Neural progenitor cell (in vitro differentiated cells): ENCODE measurements at places on chromosomes 1 and 21. TPM values are rescaled to one million over a fixed set of nuclear protein-coding genes. Genes with fewer than 3 reads are reported as not detected.
A peak's percentile ranks its signal among the peaks of the same experiment; 100 is the strongest.

- no peaks in the 10 kb centered on the region for H3K27me3 ChIP-seq
- no peaks in the 10 kb centered on the region for H3K4me1 ChIP-seq
- DNase-seq = no peak
- no peak overlapping the region for H3K4me3 ChIP-seq
These were observed 621.5 kb upstream of the ADGRL2 start for GRCh38 chr1:81179242-81179641.

DNA sequence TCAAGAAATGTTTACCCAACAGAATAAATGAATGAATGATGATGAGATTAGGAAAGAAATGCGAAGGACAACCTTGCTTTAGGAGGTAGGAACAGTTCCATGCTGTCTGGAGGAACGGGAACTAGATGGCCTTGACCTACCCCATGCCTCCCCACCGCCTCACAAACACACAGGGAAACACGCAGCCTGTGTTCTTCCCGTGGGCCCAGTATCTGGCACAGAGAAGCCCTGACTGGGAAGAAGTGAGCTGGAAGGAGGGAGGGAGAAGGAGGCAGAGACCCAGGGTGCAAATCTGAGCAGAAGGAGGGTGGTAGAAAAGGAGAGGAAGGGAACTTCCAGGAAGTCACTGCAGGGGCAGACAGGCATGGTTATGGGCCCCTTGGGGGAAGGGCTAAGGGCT lies 3.5 kb upstream of the ADORA1 start:
- no peaks in the 10 kb centered on the region for H3K36me3 ChIP-seq
- no peak overlapping the region for H3K4me3 ChIP-seq
- no peak overlapping the region for H3K27ac ChIP-seq
- peaks cover 20% of the 10 kb centered on the region for H3K4me1 ChIP-seq
- peaks cover 30% of the 10 kb centered on the region for H3K27me3 ChIP-seq

DNA sequence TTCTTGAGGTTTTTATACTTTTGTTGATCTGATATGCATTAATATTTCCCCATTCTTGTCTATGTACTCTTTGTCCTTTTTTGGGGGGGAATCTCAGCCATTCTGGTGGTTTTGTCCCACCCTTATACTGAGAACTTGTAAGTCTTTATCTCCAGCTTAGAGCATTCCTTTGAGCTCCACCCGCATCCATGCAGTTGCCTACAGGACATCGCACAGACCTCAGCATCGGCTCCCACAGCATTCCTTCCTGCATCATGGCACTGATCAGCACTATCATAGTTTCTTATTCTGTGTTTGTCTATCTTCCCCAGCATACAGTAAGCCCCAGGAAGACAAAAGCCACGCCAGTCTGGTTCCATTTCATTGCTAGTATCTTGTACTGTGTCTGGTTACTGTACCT lies 33.0 kb downstream of the HHAT start:
- no peaks in the 10 kb centered on the region for H3K36me3 ChIP-seq
- H3K27ac ChIP-seq = no peak overlapping the region
- DNase-seq = no peak
- no peak overlapping the region for H3K4me3 ChIP-seq
- peaks cover 27% of the 10 kb centered on the region for H3K4me1 ChIP-seq

DNA sequence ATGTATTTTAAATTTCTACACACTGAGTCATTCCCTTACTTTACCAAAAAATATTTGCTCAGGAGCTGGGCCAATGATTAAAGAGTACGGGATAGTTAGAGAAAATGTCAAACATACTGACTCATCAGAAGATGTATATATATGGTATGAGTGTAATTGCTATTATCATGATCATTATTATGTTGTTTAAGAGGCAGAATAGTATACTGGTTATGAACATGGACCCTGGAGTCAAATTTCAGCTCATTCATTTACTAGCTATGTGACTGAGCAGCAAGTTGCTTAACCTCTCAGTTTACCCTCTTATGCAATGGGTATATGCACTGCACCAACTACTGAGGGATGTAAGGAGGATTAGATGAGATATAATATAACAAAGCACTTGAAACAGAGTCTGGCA lies 41.2 kb upstream of the USH2A start:
- H3K27ac ChIP-seq = no peak overlapping the region
- no peaks in the 10 kb centered on the region for H3K36me3 ChIP-seq
- H3K4me1 ChIP-seq = no peaks in the 10 kb centered on the region
- no peaks in the 10 kb centered on the region for H3K27me3 ChIP-seq
- H3K4me3 ChIP-seq = no peak overlapping the region
- no peak for DNase-seq

DNA sequence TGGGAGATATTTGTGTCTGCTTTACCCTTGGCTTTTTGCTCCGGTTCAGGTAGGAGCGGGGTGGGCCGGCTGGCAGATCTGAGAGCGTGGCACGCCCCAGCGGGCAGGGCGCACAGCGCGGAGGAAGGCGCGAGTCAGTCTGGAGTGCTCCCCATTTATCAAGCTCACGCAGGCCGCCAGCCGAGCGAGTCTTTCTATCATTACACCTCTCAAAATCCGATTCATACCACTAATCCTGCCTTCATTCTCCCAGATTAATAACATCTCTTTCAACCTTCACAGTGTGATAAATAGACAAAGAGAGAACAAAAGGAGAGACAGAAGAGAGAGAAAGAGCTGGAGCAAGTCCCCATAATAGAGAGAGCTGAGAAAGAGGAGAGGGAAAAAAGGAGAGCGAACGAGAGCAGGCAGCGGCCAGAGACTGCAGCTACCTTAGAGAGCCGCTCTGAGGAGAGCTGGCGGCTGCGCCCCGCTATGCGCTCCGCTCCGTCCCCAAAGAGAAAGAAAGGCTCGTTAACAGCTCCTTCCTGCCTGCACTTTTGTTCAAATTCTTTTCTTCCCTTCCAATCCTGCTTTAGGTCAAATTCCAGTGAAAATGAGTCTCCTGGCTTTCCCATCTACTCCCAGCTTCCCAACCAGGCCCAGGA lies 48.0 kb downstream of the DMAP1 start:
- H3K36me3 ChIP-seq = no peaks in the 10 kb centered on the region
- peak overlapping the region; percentile 77 for H3K27ac ChIP-seq
- DNase-seq = peak; percentile 75
- H3K27me3 ChIP-seq = no peaks in the 10 kb centered on the region
- peaks cover 36% of the 10 kb centered on the region for H3K4me1 ChIP-seq

GRCh38 chr1:244599937-244600350 lies 53.0 kb upstream of the DESI2 start:
- H3K4me3 ChIP-seq = no peak overlapping the region
- no peak for DNase-seq
- H3K27me3 ChIP-seq = no peaks in the 10 kb centered on the region
- H3K36me3 ChIP-seq = no peaks in the 10 kb centered on the region
- H3K27ac ChIP-seq = no peak overlapping the region

DNA sequence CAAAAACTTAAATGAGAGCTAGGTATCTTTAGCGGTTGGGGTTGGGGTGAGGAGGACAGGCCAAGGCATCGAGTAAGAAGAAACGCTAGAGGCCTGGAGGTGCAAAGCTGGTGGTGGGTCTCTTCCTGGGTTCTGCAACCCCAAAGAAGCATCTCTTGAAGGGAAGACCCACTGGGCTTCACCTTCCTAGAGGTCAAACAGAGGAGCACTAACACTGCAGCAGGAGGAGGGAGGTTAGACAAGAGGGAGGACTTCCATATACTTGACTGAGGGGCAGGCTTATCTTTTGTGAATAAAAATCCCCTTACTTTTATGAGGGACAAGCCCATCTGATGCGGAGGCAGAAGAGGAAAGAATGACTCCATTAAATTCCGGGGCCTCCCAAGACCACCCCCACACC lies 2.5 kb downstream of the MEX3A start:
- no peak overlapping the region for H3K27ac ChIP-seq
- H3K4me3 ChIP-seq = peak overlapping the region; percentile 99
- peaks cover 61% of the 10 kb centered on the region for H3K4me1 ChIP-seq
- no peak for DNase-seq
- H3K27me3 ChIP-seq = no peaks in the 10 kb centered on the region
- H3K36me3 ChIP-seq = no peaks in the 10 kb centered on the region

DNA sequence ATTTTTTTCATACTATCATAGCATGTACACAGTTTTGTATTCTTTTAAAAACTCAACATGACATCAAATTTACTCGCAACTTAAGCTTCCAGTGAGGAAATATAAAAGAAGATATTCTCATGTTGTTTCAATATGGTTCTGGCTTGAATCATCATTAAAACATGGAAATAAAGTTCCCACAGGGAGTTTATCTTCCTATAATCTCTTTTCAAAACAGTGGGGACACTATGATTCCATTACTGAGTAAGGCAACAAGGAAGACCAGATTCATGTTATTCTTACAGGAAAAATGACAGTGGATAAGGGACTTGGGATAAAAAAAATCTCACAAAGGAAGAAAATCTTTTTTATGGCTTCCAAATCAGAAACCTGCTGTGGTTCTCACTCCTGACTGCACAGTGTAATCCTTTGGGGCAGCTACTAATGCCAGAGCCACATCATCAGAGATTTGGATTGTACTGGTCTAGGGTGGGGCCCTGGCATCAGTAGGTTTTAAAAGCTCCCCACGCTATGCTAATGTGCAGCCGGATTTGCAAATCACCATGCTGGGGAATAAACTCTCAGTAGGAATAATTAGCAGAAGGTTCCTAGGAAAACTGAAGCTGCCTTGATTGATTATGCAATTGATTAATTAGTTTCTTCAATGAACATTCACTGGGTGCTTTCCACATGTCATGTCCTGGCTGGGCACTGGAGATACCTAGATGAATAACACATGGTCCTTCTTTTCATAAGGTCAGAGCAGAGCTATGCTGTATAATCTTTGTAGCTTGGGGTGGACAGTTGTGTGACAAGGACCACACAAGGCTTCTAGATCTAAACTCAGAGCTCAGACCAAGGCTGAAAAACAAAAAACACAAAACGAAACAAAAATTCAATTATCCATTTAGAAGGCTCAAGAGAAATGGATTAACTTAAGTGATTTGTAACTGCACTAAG lies 71.1 kb upstream of the C8B start:
- no peaks in the 10 kb centered on the region for H3K27me3 ChIP-seq
- no peak overlapping the region for H3K4me3 ChIP-seq
- DNase-seq = no peak
- H3K4me1 ChIP-seq = no peaks in the 10 kb centered on the region
- H3K27ac ChIP-seq = no peak overlapping the region

GRCh38 chr1:40519517-40519916 lies 10.9 kb downstream of the EXO5 start:
- peaks cover 10% of the 10 kb centered on the region for H3K36me3 ChIP-seq
- no peaks in the 10 kb centered on the region for H3K27me3 ChIP-seq
- no peak overlapping the region for H3K27ac ChIP-seq
- DNase-seq = no peak

GRCh38 chr1:173669491-173669941 lies at the start of gene ANKRD45:
Gene ANKRD45 (minus strand): TSS chr1:173669851. CDS start chr1:173659418, 10,433 bp downstream.
- no peaks in the 10 kb centered on the region for H3K27me3 ChIP-seq
- H3K36me3 ChIP-seq = no peaks in the 10 kb centered on the region
- peak within 1 kb of the TSS; percentile 32 for H3K4me3 ChIP-seq
- DNase-seq = peak; percentile 83

GRCh38 chr1:173554089-173554488 lies 48.8 kb downstream of the SLC9C2 start:
- no peaks in the 10 kb centered on the region for H3K4me1 ChIP-seq
- DNase-seq = no peak
- H3K4me3 ChIP-seq = no peak overlapping the region
- no peak overlapping the region for H3K27ac ChIP-seq
- no peaks in the 10 kb centered on the region for H3K36me3 ChIP-seq

DNA sequence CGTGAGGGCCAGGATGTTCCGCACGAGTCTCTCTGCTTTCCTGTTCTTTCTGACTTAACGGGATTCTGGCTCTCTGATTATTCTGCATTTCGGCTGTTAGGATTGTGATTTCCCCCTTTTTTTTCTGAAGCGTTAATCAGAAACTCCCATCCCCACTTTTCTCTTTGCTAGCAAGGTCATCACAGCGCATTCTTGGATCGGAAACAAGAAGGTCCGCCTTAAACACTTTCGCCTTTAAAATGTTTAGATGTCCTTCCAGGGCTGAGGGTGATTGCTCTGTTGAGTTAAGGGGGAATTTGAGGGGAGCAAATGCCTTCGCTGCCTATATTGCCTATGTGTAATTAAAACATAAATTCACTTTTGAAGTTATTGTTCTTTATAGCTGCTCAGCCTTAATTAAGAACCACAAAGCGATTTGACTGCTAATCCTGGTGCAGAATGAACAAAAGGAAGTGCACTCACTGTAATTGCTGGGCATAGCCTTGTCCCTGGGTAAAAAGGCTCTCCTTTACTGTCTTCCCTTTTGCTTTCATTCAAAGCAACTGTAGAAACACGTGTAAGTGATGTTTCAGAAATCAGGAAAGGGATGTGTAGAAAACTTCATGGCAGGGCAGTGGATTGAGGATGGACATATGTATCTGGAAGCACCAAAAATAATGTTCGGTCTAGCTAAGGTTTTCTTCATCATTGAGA lies 1.2 kb downstream of the LAMC1 start:
- no peaks in the 10 kb centered on the region for H3K27me3 ChIP-seq
- H3K27ac ChIP-seq = no peak overlapping the region
- H3K36me3 ChIP-seq = no peaks in the 10 kb centered on the region
- peaks cover 43% of the 10 kb centered on the region for H3K4me1 ChIP-seq

GRCh38 chr1:91553177-91553591 lies 52.5 kb downstream of the CDC7 start:
- H3K4me1 ChIP-seq = peaks cover 3% of the 10 kb centered on the region
- H3K4me3 ChIP-seq = no peak overlapping the region
- no peak for DNase-seq

GRCh38 chr1:50329332-50329932 lies 93.8 kb downstream of the DMRTA2 start:
- no peak for DNase-seq
- H3K36me3 ChIP-seq = no peaks in the 10 kb centered on the region
- peaks cover 3% of the 10 kb centered on the region for H3K4me1 ChIP-seq
- no peak overlapping the region for H3K27ac ChIP-seq

DNA sequence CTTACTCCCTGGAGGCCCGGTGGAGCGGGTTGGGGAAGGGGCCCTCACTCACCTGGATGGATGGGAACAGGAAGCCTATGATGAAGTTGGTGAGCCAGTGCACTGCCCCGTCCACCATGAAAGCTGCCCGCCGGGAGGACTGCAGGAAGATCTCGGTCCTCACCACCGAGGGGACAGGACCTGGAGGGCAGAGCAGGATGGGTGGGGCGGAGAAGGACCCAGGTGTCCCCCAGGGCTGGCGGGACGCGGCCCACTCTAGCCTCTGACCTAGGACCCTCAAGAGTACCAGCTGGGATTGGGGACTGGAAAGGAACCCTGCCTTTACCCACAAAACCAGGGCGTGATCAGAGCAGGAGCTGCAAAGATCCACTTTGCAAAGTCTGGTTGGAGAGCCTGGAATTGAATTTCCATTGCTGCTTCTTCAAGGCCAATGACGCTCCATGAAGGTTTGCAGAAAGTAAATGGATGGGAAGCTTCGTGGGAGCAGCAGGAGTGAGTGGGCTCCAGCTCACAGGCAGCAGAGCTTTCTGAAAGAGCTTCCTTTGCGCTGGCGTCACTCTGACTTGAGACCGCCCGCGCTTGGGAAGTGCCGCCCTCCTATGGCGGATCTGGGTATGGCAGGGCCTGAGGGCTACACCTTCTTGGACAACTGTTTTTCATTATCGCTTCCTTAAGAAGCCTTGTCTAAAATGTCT lies 21.4 kb downstream of the SLC2A7 start:
- no peaks in the 10 kb centered on the region for H3K36me3 ChIP-seq
- no peak overlapping the region for H3K4me3 ChIP-seq
- H3K4me1 ChIP-seq = peaks cover 5% of the 10 kb centered on the region
- no peaks in the 10 kb centered on the region for H3K27me3 ChIP-seq
- no peak overlapping the region for H3K27ac ChIP-seq

- H3K4me1 ChIP-seq = peaks cover 8% of the 10 kb centered on the region
- no peak for DNase-seq
- H3K27me3 ChIP-seq = no peaks in the 10 kb centered on the region
- no peaks in the 10 kb centered on the region for H3K36me3 ChIP-seq
- H3K27ac ChIP-seq = no peak overlapping the region
- H3K4me3 ChIP-seq = no peak overlapping the region
These were observed 173.6 kb downstream of the RERE start for GRCh38 chr1:8643542-8644536.

Gene TRIM62
- total RNA-seq = 1.4 and 5.0 TPM in 2 replicates

Gene NMNAT2
- 0.49 and 2.7 TPM in 2 replicates for total RNA-seq

Gene CHRM3
- 2.4 and 4.5 TPM in 2 replicates for total RNA-seq

Gene MATN1
- total RNA-seq = 0.09 TPM in 1 of 2 replicates, not detected in the other

Gene AK4
- total RNA-seq = 28.8 and 31.5 TPM in 2 replicates
